ENCODE measurements at places on chromosomes 13 and 19.

GRCh38 chr13:76790980-76791819 lies 95.0 kb downstream of the KCTD12 start:
- DNase-seq = no peak

DNA sequence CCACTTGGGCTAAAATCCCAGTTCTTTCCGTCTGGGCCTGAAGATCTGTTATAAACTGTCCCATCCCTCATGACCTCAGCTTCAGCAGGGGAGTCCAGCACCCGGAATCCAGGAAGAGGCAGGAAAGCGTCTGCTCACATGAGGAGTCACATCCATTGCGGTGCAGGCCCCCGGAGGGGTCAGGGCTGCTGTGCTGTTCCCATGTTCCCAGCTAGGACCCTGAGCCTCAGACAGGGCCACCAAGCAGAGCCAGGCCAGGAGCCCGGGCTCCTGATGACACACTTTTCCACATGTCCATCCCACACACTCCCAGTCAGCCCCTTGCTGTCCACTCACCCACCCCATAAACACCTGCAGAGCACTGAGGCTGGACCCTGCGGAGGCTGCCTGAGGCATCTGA lies 45.3 kb upstream of the VSTM2B start:
- DNase-seq = no peak

- DNase-seq = no peak
Observed at GRCh38 chr13:112769615-112770014, 79.8 kb downstream of the ATP11A start.

DNA sequence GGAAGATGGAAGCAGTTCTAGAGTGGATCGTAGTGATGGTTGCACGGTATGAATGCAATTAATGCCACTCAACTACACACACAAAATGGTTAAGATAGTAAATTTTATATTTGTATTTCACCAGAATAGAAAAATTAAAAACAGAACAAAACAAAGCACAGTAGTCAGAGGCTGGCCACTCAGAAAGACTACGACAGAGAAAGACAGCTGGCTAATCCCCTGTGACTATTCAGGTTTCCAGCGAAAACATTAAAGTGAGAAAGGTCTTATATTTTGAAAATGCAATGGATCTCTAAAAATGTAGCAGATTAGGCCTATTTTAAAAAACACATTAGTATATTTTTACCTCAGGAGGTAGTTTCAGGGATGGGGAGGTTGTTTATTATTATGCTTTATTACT lies 131.3 kb upstream of the POSTN start:
- no peak for DNase-seq

GRCh38 chr13:23518231-23518630 lies 52.0 kb upstream of the TNFRSF19 start:
- no peak for DNase-seq

- DNase-seq = peak; percentile 70
Observed at GRCh38 chr19:46746281-46747057, at the start of gene STRN4. Gene STRN4, minus strand, starts transcription at chr19:46746450. Its CDS starts 20 bp downstream, at chr19:46746430.

- DNase-seq = no peak
Observed at GRCh38 chr13:110289661-110290060, 17.3 kb downstream of the COL4A1 start.

DNA sequence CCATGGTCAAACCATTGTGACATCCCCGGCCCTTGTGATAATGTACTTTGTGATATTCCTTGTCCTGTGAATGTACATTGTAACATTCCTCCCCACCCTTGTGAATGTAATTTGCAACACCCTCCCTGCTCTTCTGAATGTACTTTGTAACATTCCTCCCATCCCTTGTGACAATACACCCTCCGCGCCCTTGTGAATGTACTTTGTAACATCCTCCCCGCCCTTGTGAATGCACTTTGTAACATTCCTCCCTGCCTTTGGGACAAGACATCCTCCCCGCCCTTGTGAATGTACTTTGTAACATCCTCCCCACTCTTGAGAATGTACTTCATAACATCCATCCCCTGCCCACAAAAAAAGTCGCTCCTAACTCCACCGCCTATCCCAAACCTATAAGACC lies 17.1 kb downstream of the ZNF846 start:
- no peak for DNase-seq

GRCh38 chr19:15374105-15374651 lies 5.4 kb downstream of the AKAP8 start:
- no peak for DNase-seq

GRCh38 chr13:23740002-23740401 lies 149.2 kb downstream of the MIPEP start:
- DNase-seq = no peak

GRCh38 chr13:61350341-61350740 lies 65.3 kb downstream of the PCDH20 start:
- no peak for DNase-seq

GRCh38 chr19:1560286-1560882 lies 7.7 kb downstream of the MEX3D start:
- no peak for DNase-seq

DNA sequence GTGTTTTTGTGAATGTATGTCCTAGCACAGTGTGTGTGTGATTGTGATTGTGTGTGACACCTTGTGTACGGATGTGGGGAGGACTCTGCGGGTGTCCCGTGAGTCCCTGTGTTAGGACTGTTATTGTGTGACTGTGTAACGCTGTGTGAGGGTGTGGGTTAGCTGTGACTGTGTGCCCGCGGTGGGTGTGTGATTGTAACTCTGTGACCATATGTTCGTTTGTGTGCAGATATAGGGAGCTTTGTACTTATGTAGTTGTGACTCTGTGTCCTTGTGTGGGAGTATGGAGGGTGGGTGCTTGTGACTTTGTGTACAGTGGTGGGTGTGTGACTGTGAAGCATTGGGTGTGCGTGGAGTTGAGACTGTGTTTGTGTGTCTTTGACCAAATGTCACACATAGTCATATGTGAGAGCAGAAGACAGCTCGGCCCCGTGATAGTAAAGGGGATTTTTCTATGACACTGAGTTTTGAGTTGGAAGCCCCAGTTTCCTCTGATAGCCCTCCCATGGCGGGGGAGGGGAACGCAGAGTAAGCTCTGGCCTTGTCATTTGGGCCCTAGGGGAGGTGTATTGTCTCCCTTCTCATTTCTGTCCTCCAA lies 949 bp upstream of the ZNF260 start:
- DNase-seq = peak; percentile 31

DNA sequence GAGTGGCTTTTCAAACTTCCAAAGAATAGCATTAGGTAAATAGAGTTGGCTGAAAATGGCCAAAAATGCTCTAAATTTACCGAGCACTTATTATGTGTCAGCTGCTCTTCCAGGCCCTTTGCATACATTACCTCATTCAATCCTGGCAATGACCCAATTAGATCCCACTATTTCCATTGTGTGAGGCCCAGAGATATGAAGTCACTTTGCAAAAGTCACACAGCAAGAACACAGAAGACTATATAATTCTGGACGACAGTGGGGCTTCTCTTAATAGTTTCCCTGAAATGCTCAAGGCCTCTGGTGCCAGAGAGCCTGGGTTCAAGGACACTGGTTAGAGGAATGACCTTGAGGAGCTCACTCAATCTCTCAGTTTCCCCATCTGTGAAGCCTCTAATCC lies 146.8 kb downstream of the IER2 start:
- DNase-seq = no peak

GRCh38 chr13:106302011-106302410 lies 233.5 kb downstream of the EFNB2 start:
- no peak for DNase-seq

GRCh38 chr13:83211301-83211700 lies 671.0 kb downstream of the SLITRK1 start:
- no peak for DNase-seq

- DNase-seq = peak; percentile 51
Observed at GRCh38 chr13:91346850-91347201, 661 bp upstream of the MIR17HG start.

DNA sequence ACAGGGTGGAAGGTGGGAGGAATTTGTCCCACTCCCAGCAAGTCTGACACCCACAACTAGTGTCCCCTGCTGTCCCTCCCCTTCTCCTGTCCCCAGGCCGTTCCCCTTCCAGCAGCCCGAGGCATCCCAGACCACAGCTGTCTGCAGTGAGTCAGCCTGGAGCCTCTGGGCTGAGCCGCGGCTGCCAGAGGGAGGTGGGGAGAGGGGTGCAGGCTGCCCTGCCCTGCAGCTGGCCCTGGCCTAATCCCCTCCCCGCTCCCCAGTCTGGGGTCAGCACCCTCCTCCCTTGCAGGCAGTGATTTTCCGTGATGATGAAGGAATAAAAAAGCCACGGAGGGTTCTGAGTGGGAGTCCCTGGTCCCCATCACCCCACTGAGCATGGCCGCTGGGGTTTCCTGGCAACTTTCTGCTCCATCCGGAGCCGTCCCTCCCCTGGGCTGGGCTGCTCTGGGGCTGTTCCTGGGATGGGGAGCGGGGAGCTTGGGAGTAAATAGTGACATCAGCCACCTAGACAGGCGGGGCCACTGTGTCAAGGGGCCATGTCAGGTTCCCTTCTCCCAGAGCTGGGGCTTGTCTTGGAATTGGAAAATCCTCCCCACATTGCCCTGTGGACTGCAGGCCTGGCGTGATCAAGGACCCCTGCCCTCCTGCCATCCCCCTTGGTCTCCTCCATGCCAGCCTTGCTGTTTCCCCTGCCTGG lies 16.8 kb downstream of the SPC24 start:
- no peak for DNase-seq

GRCh38 chr19:11264452-11265176 lies 2.3 kb upstream of the DOCK6 start:
- no peak for DNase-seq
